ENCODE measurements at places on chromosomes 12 and 14.

DNA sequence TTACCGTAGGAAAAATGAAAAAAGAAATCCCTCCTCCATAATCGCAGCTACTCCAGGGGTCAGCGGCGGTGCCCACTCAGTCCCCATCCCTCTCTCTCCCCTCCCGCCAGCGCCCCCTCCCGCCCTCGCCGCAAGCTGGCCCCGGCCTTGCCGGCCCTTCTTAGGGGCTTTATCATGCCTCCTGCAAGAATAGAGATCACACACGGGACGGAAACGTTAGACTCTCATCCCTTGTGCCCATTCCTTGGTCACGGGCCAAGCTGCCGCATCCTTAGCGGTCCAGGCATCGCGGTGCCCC lies 692 bp upstream of the COX14 start:
- DNase-seq: no peak

- no peak for DNase-seq
Observed at GRCh38 chr14:30638926-30639325, 16.8 kb downstream of the SCFD1 start.

DNA sequence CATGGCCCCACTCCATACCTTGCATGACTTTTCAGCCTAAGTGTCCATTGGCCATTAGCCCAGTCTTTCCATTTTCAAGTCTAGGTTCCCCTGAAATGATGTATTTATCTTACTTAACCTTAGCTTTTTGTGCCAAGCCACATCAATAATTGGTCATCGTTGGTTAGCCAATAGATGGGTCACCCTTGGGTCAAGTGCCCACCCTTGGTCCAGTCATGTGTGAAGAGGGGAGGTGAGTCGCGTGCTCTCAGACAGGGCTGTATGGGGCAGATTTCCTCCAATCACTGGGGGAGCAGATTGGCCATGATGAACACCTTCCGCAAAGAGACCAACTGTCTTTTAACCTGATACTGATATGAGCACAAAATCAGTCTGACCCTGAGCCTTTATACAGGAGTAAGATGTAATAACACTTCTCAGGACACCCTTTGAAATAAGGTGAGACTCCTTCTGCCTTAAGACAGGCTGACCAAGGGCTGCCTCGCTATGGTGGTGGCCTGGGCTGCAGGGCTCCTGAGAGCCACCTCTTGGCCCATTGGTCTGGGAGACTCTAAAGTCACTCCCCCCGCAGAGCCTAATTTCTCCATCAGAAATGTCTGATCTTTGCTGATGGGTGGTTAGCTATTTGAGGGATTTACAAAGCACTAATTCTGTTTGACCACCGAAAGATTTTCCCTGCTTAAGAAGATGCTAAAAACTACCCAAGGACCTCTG lies 143.2 kb downstream of the ZFP36L1 start:
- DNase-seq: no peak

DNA sequence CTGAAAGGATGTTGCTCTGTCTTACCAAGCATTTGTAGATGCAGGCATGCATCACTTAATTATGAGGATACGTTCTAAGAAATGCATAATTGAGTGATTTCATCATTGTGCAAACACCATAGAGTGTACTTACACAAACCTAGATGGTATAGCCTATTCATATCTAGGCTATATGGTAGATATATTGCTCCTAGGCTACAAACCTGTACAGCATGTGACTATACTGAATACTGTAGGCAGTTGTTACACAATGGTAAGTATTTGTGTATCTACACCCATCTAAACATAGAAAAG lies 75.9 kb downstream of the IFT81 start:
- no peak for DNase-seq

DNA sequence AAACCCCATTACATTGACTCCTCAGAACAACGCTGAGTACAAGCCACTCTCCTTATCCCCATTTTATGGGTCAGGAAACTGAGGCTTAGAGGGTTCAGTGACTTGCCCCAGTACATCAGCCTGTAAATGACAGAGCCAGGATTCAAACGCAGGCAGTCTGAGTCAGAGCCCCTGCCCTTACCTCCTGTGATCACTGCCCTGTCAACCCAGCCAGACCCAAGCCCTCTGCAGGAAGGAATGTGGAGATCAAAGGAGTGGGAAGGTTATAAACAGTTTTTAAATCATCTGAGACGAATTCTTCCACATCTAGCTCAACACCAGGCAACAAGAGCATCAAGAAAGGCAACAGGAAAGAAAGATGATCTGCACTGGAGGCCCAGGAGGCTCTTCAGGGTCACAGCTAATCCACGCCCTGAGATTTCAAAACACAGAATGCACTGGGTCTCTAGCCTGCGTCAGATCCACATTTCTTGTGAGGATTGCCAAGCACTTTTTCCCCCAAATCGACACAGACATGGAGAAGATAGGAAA lies 38.5 kb downstream of the SPTB start:
- no peak for DNase-seq

DNA sequence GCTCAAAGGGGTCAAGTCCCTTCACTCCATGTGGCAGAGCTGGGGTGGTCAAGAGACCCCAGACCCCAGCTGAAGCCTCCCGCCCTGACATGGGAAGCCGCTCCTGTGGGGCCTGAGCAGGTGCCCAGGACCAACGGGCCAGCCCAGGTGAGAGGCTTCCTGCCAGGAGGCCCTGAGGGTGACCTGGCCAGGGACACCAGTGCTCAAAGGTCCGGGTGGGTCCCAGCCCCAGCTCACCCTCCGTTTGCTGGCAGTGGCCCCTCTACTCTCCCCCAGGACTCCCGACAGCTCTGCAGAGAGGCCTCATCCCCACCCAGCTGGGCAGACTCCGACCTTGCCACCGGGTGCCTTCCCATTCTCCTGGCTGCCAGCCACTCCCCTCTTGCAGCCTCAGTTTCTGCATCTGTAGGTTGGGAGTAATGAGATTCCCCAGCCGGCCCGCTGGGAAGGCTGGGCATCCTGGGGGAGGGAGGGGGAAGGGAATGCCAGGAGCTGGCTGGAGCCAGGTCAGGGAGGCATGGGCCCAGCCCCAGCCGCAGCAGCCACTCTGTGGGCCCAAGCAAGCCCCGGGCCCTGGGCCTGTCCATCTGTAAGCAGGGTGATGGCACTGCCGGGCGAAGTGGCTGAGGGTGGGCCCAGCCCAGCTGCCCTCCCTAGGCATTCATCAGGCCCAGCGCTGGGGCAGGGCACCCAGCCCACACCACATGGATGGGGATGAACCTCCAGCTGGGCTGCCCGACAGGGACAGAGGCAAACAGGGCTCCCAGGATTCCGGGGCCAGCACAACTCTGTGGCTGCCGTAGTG lies 10.3 kb upstream of the INF2 start:
- DNase-seq: no peak

DNA sequence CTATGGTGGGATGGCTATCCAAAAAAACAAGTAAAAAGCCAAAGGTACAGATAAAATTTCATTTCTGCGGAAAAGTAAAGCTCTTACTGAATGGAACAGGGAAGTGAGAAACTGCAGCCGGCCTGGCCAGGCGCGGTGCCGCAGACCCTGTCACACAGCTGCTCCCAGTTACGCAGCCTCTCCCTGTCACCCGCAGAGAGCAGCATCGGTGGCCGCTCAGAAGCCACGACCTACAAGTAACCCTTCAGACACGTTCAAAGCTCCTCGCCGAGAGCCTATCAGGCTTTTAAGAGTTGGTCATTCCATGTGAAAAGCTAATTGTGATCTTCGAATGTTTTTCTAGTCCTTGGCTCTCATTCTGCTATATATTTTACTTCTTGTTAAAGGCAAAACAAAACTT lies 11.0 kb upstream of the ANKLE2 start:
- no peak for DNase-seq

- no peak for DNase-seq
Observed at GRCh38 chr12:55717011-55718007, 1.5 kb downstream of the BLOC1S1 start.

DNA sequence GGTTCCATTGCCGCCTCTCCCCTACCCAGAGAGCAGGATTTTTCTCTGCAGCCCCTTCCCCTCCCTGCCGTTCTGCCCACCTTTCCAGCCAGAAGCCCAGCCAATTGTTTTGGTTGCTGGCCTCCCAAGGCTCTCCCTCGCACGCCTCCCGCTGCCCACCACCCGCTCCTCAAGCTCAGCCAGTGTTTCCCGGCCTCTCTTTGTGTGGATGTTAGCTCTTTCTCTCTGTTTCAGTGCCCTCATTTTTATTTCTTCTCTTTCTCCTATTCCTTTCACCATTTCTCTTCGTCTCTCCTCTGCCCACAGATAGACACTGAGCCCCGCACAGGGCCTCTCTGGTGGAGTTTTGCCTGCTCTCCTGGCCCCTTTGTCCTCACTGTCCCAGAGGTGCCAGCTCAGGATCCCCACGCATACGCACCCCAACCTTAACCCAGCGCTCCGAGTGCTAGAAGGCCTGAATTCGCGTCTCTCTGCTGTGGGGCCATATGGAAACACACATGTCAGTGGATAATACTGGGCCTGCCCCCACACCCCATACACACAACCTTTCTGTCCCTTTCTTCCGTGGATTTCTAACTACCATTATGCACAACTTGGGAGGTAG lies 54.9 kb downstream of the SMUG1 start:
- DNase-seq: no peak

DNA sequence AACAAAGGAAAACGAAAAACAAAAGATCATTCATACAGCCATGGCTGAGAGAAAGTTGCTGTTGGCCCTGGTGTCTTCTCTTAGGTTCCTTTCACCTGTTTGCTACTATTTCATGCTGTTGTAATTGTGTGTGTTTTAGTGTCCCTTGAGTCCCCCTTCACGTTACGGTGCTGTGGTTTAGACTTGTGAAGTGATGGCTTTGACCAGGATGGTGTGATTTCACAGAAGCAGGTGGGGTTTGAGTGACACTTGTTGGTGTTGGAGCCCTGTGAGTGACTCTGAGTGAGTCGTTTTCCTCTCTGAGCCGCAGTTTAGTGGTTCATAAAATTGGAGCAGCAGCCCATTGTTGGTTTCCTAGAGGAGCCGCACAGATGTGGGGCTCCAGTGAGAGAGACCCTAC lies 635.4 kb downstream of the VRK1 start:
- DNase-seq: no peak

GRCh38 chr14:73027546-73027945 lies 640 bp upstream of the ZFYVE1 start:
- peak; percentile 3 for DNase-seq

DNA sequence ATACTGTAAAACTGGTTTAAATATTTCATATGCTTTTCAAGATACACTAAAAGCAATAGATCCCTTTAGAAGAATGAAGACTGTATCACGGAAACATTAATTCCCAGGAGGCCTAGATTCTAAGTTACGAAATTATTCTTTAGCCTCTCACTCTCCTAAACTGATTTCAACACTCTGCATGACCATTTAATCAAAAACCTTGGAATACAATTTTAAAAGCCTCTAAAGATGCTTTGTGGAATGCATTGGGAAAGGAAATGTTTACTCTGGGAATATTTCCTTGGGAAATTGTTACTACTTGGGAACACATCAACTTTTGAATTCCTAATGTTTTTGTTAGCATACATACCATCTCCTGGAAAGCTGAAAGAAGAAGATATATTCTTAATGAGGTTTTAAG lies 255.7 kb upstream of the FAR2 start:
- DNase-seq: peak; percentile 67

- no peak for DNase-seq
Observed at GRCh38 chr12:12817616-12818015, 4.5 kb downstream of the DDX47 start.

- DNase-seq: no peak
Observed at GRCh38 chr14:89921346-89921745, 33.2 kb downstream of the EFCAB11 start.

DNA sequence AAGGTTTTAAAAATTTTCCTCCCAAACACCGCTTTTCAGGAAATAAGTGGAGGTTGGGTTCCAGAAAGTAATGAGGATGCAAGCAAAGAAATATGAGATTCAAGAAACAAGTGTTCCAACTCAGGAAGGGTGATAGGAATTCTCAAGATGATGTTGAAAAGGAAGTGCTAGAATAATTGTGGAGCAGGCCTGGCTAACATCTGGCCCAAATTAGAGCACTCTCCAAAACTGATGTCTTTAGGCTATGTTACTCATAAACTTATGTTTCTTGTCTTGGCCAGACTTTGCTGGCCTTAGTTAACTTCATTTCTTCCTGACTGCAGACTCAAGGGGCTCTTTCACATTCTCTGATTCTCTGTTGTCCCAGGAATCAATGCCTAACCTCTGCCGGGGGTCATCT lies 116.3 kb downstream of the TMTC3 start:
- peak; percentile 54 for DNase-seq

DNA sequence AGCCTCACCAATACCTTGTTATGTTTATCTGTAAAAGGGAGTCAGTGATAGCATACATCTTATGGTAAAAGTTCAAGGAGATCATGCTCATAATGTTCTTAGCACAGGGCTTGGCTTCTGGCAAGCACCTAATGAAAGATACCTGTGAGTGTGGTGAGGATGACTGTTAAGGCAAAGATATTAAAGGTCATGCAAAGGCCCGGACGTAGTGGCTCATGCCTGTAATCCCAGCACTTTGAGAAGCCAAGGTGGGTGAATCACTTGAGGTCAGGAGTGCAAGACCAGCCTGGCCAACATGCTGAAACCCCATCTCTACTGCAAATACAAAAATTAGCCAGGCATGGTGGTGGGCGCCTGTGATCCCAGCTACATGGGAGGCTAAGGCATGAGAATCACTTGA lies 425.9 kb upstream of the TBX3 start:
- no peak for DNase-seq

DNA sequence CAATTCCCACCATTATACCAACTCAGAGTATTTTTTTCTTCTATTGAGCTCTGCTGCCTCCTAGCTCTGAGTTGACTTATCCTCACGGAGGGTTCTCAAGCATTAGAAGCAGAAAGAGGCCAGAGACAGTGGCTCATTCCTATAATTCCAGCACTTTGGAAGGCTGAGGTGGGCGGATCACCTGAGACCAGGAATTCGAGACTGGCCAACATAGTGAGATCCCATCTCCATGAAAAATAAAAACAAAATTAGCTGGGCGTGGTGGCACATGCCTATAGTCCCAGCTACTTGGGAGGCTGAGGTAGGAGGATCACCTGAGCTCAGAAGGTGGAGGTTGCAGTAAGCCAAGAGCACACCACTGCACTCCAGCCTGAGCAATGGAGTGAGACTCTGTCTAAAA lies 21.0 kb downstream of the HPD start:
- DNase-seq: no peak

GRCh38 chr12:72612171-72612570 lies 340.0 kb downstream of the TRHDE start:
- DNase-seq: no peak

DNA sequence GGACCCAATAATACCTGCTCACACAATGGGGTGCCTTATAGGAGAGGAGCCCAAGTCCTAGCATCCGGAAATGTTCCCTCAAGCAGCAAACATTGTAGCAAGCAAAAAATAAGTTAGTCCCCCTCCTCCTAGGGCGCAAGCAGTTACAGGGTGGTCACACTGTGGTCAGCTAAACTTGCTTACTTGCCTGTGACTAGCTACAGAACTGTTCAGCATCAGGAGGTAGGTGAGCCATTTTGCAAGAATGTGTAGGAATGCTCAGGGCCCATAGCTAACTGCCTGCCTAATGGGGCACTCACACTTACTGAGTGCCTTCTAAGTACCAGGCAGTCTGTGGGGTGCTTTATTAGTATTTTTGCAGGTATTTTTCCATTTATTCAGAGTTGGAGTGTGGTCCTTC lies 154.6 kb upstream of the GRIN2B start:
- DNase-seq: no peak

Measured in muscle of arm (tissue), 14 donors.